ENCODE measurements at places on chromosomes 6 and 20.

DNA sequence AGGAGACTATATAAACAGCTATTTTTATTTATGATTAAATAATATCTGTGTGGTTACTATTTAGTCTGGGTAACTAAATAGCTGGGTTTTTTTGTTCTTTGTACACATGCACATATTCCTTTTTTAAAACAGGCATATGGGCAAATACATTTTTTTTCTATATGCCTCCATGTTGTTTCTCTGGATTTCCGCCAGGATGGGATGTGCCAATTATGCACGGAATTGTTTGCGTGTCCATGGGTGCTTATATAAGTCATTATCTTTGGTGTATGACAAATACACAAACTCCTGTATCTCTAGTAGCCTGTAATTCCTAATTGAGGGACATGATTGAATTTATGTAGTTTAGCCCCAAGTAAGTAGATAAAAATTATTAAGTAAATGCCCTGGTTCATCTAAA is 226.9 kb downstream of the BCKDHB start:
- DNase-seq = no peak

DNA sequence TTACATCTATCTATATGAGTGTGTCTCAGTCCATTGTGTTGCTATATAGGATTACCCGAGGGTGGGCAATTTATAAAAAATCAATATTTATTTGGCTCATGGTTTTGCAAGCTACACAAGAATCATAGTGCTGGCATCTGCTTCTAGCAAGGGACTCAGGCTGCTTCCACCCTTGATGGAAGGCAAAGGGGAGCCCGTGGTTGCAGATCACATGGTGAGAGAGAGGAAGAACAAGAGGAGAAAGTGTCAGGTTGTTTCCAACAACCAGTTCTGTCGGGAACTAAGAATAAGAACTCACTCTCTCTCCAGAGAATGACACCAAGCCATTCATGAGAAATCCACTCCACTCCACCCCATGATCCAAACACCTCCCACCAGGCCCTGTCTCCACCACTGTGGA is 48.2 kb upstream of the TENT5A start:
- DNase-seq = no peak

- no peak for DNase-seq
Measured at GRCh38 chr20:53677447-53678314, 84.0 kb upstream of the ZNF217 start.

GRCh38 chr6:2855061-2855519 is 13.4 kb upstream of the SERPINB1 start:
- DNase-seq = no peak

DNA sequence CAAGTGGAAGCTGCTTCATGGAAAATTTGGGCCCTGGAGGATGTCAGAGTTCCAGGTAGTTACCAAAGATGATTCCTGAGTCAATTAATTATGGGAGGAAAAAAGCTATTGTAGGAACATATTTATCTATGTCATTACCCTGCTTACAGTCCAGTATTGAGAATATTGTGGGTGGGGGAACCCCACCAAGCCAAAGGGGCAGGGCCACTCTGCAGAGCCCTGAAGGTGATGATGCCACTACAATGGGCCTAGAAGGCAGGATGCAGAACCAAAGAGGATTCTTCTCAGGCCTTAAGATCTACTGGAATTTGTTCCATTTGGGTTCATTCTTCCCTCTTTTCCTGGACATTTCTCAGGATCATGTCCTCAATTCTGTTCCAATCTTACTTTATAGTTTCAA is 375.2 kb upstream of the MARCKS start:
- no peak for DNase-seq

GRCh38 chr6:125194941-125195340 is 41.4 kb downstream of the TPD52L1 start:
- DNase-seq = no peak

DNA sequence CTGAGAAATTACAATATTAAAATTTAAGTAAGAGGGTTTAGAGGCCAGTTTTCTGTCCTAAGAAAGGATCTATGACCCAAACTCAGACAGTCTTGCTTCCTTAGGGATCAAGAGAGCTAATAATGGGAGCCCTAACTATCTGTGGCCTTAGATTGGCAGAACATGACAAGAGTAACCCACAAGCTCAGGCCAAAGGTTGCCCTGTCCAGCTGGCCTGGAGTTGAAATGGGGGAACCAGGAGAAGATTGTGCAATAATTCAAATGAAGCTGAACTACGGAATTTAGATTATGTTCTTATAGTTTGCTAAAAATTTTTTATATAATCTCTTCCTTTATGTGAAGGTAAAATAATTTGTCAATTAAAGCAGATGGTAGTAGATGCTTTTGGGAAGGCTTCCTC is 26.4 kb downstream of the LAMA4 start:
- DNase-seq = no peak

DNA sequence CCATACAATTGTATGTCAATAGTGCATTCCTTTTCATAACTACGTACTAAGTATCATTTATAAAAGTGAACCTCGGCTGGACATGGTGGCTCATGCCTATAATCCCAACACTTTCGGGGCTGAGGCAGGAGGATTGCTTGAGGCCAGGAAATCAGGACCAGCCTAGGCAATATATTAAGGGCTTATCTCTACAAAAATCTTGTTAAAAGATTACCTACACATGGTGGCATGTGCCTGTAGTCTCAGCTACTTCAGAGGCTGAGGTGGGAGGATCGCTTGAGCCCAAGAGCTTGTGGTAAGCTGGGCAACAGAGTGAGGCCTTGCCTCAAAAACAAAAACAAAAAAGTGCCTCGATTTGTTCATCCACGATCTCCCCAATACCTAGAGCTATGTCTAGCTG is 449.7 kb upstream of the SULF2 start:
- DNase-seq = no peak

- DNase-seq = no peak
Measured at GRCh38 chr6:26183237-26183580, 96.0 kb downstream of the HFE start.

DNA sequence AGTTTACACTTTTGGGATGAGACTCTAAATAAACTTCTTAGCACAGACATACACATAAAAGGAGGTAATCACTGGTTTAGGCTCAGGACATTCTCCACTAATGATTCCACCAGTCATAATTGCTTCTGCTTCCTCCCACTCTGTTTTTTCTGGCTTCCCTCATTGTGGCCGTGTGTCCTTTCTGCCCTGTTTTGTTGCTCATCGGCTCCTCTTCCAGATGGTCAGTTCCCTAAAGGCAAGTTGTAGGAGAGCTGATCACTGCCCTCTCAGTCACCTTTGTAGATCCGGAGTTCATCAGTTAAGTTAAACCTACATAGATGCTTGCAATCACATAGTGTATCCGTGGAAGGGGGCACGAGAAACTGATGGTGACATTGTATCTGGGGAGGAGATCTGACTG is 200.5 kb upstream of the ARG1 start:
- no peak for DNase-seq

GRCh38 chr6:158718461-158719046 is 68.7 kb downstream of the SYTL3 start:
- no peak for DNase-seq

DNA sequence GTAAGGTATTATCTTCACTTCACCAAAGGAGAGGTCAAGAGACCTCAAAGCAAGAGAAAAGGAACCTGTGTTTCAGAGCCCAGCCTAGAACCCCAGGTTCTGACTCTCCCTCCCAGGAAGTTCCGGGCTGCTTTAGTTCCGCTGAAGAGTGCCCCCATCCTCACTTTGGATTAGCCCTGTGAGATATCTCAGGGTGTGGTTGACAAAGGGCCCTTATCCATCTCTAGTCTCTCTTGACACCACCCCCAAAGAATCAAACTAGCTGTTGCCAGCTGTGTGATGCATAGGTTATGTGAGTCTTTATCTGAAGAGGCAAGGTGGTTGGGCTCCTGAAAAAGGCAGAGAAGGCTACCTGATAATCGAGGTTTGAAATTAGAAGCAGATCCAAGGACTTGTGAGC is 20.6 kb downstream of the BRPF3 start:
- DNase-seq = no peak

DNA sequence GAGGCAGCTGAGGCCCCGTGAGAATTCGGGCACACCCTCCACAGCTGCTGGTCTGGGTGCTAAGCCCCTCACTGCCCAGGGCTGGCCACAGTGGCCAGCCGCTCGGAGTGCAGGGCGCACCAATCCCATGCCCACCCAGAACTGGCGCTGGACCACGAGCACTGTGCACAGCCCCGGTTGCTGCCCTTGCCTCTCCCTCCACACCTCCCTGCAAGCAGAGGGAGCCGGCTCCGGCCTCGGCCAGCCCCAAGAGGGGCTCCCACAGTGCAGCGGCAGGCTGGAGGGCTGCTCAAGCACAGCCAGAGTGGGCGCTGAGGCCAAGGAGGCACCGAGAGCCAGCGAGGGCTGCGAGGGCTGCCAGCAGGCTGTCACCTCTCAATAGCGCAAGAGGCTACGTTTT is 35.0 kb downstream of the CGA start:
- DNase-seq = no peak

DNA sequence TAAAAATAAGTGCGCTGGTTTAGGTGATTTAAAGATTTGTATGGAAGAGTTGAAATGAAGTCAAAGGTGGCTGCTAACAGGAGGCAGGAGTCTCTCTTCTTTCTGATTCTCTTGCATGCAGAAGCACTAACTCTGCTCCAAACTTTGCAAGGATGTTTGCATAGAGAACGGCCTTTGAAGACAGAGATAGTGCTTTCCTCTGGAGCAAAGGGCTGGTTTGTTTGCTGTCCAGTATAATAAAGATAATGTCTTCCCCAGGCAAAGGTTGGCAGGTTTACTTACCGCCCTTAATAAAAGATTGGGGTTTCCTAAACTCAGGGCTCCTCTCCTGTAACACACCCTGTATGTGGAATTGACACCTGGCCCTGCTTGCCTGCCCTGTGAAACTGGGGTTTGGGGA is 210.6 kb upstream of the RREB1 start:
- DNase-seq = no peak

DNA sequence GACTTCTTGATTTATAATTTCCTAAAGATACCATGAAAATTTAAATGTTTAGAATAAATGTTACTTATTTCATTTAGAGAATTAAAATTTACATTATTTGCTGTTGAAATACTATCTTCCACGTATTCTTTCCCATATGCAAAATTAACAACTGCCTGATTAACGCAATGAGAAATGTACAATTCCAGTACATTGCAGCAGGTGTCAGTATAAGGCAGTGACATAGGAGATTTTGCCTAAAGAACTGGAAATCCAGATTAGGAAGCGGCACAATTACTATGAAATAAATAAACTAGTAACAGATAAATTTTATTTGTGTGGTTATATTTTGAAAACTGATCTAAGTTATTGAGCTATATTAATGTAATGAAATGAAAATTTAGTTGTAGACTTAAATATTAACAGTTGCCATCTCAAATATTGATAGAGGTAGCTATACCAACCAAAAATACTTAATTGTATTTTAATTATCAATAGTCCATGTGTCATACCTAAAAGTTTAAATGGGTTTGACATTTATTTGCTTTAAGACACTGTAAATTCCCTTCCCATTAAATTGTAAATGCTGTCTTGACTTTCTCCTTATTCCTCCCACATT is 300.2 kb downstream of the UTRN start:
- DNase-seq = no peak

GRCh38 chr6:23377830-23378229 is 748.2 kb upstream of the NRSN1 start:
- no peak for DNase-seq

- no peak for DNase-seq
Measured at GRCh38 chr6:73577676-73578075, 56.8 kb upstream of the EEF1A1 start.

DNA sequence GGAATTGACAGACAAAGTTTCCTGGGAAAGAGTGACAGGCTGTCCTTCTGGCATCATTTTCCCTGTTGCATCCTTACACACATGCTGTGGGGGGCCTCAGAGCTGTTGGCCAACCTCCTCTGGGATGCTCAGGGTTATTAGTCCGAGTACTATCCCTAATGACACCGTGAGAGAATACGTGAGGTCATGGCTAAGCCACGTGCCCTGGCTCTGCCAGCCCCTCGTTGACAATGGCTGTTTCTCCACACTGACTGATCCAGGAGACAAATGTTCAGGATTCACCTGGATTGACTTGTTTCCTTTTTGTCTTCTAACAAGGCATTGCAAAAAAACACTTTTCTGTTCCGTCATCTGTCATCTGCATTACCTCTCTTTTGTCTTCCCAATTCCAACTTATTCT is 604.6 kb downstream of the TFAP2A start:
- DNase-seq = no peak

GRCh38 chr6:33758815-33759216 is 12.1 kb upstream of the IP6K3 start:
- DNase-seq = no peak

- DNase-seq = no peak
Measured at GRCh38 chr6:165805636-165806035, 142.6 kb upstream of the PDE10A start.

DNA sequence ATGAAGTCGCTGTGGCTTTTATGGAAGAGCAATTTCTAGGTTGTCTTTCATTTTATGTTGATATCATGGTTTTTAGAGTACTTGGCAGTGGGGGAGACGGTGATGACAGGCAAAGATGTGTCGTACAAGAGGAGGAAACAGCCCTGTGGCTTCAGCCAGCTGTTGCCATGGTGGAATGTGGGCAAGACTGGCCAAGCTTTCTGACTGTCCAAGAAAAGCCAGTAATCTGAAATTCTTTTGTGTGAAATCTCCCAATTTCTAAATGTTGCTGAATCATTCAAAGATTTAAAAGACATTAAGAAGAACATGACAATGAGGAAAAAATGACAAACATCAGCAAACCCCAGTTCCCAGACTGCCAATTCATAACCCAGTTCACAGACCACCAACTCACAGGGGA is 23.1 kb downstream of the PFDN4 start:
- DNase-seq = no peak

DNA sequence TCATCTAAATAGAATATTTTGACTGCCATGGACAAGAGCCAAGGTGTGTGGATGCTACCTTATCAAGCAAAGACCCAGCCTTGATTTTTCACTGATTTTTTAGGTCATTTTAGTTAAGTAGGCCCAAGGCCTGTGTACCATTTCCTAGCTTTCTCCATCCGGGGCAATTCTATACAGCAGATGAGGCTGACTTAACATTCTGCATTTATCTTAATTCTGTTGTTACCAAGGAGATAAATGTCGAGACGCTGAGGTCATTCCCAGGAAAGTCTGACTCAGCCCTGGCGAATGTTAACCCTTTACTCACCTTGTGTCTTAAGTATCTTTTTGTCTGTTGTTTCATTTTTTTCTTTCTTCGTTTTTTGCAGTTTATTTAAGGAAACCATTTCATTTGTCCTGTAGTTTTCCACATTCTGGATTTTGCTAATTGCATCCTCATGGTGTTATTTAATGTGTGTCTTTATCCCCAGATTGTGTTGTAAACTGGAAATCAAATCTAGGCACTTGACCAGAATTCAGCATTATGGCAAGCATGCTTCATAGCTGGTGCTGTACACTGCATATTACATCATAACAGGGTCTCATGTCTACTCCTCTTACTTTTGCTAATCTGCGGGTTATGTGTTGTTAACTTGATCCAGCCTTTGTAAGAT is 277.0 kb downstream of the CDKAL1 start:
- DNase-seq = no peak

DNA sequence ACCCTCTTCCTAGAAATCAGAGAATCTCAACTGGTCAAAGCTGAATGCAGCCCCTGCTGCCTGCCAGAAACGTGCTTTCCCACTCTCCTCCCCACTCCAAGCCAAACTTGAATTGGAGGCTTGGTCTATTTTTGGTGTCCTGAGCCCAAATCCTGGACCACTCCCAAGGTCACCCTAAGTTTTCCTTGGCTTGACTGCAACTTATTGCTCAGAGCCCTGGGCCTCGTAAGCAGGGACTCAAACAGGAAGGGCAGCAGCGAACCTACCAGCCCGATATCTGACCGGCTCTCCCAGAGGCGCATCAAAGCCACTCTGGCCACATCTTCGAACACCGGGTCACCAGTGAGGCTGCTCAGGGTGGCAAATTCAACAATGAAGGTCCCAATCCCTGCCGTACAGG is 12.7 kb downstream of the EDEM2 start:
- DNase-seq = no peak

- no peak for DNase-seq
Measured at GRCh38 chr6:41489120-41489851, 56.9 kb upstream of the FOXP4 start.
